Activated naive CD8-positive, alpha-beta T cell treated with anti-CD3 and anti-CD28 coated beads for 36 hours (primary cell): ENCODE measurements at places on chromosomes 3 and 15. TPM values are rescaled to one million over a fixed set of nuclear protein-coding genes. Genes with fewer than 3 reads are reported as not detected.

The RAF1 gene
- 79.3 TPM for total RNA-seq

- H3K4me3 ChIP-seq, result no peak overlapping the region
- H3K27me3 ChIP-seq, result no peaks in the 10 kb centered on the region
- no peak overlapping the region for H3K27ac ChIP-seq
- no peaks in the 10 kb centered on the region for H3K36me3 ChIP-seq
Measured at GRCh38 chr3:68239542-68239941, 585.1 kb upstream of the SUCLG2 start.

The GPR149 gene
- not detected for total RNA-seq

DNA sequence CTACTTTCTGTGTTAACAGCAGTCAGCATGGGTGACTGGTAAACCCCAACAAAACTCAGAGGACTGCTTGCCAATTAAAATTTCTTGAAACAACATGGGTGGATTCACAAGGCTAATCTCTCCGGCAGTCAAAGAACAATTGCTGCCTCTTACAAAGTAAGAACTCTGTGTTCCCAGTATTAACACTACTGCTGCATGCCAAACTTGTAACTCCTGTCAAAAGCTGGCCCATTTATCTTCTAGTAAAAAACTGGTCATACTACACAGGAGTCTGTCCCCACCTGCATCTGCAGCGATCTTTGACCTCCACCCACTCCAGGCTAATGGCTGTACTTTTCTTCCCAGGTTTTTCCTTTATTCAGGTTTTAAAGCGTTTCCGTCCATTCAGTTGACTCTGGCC lies 8.7 kb upstream of the ZNF589 start:
- DNase-seq, result no peak
- peaks cover 9% of the 10 kb centered on the region for H3K4me1 ChIP-seq
- no peak overlapping the region for H3K4me3 ChIP-seq
- no peaks in the 10 kb centered on the region for H3K36me3 ChIP-seq
- no peak overlapping the region for H3K27ac ChIP-seq

- H3K4me3 ChIP-seq, result no peak overlapping the region
- H3K36me3 ChIP-seq, result peaks cover 13% of the 10 kb centered on the region
- no peak overlapping the region for H3K27ac ChIP-seq
- no peaks in the 10 kb centered on the region for H3K27me3 ChIP-seq
Measured at GRCh38 chr15:48992096-48992495, 28.4 kb upstream of the SHC4 start.

The SEMA5B gene
- not detected for total RNA-seq

GRCh38 chr3:185070491-185071286 lies 82.2 kb downstream of the C3orf70 start:
- H3K27ac ChIP-seq, result no peak overlapping the region
- H3K4me1 ChIP-seq, result no peaks in the 10 kb centered on the region
- DNase-seq, result no peak
- H3K36me3 ChIP-seq, result no peaks in the 10 kb centered on the region
- peaks cover 10% of the 10 kb centered on the region for H3K27me3 ChIP-seq

GRCh38 chr3:63972196-63972595 lies 51.1 kb downstream of the PSMD6 start:
- H3K4me3 ChIP-seq, result peak overlapping the region; percentile 47
- no peaks in the 10 kb centered on the region for H3K27me3 ChIP-seq
- peaks cover 37% of the 10 kb centered on the region for H3K36me3 ChIP-seq
- no peak for DNase-seq
- H3K4me1 ChIP-seq, result peaks cover 89% of the 10 kb centered on the region

DNA sequence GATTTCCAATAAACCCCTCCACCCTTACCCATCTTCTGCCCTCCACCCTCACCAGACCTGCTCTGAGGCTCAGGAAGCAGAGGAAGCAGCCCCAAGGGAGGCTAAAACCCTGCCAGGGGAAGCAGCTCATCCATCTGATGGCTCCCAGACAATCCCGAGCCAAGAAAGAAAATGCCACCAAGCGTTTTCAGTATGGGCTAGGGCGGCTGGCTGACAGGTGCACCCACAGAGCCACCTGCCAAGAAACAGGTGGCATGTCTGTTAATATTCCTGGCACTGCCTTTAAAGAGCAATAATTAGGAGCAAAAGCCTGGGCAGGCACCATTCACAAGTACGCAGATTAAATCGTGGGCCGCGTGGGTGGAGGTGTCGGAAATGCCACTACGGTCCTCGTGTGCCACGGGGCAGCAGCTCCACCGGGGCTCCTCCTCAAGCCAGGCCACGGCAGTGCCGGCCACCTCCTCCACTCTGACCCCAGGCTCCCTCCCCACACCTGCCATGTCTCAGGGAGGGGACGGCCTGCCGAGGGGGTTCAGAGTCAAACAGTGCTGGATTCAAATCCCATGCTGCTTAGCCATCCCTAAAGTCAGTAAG lies 23.9 kb upstream of the GRIP2 start:
- no peak overlapping the region for H3K4me3 ChIP-seq
- no peak overlapping the region for H3K27ac ChIP-seq
- no peaks in the 10 kb centered on the region for H3K27me3 ChIP-seq
- H3K36me3 ChIP-seq, result no peaks in the 10 kb centered on the region

The IQCF5 gene
- total RNA-seq, result not detected

DNA sequence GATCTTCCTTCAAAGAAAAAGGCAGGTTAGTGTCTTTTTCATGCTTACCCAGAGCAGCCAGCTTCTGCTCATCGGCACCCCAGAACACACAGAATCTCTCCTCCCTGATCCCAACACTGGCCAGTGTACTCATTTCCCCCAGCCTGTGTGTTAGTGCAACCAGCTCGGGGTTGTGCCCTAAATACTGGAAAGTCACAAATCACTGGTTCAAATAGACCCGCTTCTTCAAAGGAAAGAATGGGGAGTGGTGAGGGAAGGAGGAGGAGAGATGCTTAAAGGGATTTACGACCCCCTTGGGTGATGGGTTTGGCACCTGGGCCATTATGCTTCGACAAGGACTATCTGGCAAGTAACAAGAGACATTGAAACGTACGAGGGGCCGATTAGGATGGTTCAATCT lies 114.0 kb downstream of the FOXB1 start:
- H3K4me3 ChIP-seq, result no peak overlapping the region
- DNase-seq, result no peak
- H3K36me3 ChIP-seq, result no peaks in the 10 kb centered on the region
- peaks cover 4% of the 10 kb centered on the region for H3K27me3 ChIP-seq
- no peak overlapping the region for H3K27ac ChIP-seq
- peaks cover 36% of the 10 kb centered on the region for H3K4me1 ChIP-seq
